ENCODE measurements at places on chromosomes 3 and 15. TPM values are rescaled to one million over a fixed set of nuclear protein-coding genes. Genes with fewer than 3 reads are reported as not detected.

GRCh38 chr3:141064255-141064926 is 13.2 kb downstream of the SPSB4 start:
- DNase-seq = no peak

DNA sequence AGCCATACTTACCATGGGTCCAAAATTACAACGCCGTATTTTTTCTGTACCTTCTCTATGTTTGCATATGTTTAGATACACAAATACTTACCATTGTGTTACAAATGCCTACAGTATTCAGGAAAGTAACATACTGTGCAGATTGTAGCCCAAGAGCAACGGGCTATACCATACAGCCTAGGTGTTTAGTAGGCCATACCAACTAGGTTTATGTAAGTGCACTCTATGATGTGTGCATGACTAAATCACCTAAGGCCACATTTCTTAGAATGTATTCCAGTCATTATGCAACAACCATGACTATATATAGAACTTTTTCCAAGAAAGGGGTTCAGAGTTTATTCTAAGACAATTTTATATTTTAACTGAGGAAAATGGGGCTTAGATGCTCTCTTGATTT is 411.7 kb downstream of the MAGI1 start:
- DNase-seq = peak; percentile 25

DNA sequence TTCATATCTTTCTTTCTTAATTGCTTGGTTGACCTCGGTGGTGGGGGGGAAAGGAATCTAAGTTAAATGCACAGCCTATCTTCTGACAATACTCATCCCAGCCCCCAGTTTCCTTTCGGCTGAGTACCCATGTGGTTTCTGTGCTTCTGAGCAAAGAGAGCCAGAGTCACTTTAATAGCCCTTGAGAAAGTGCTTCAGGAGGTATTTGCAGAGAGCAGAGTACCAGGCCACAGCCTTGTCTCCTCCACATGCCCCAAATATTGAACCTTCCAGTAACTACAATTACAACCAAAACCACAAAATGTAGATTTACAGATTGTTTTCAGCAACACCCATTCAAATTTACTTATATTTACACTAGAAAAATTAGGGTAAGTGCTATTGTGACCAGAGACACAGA is 647.4 kb downstream of the NR2F2 start:
- no peak for DNase-seq

Gene PLA2G4D
- polyA plus RNA-seq = 0.06 TPM

Gene LRRC2
- 0.72 TPM for polyA plus RNA-seq

GRCh38 chr15:99016680-99017321 is 9.2 kb upstream of the PGPEP1L start:
- no peak for DNase-seq

DNA sequence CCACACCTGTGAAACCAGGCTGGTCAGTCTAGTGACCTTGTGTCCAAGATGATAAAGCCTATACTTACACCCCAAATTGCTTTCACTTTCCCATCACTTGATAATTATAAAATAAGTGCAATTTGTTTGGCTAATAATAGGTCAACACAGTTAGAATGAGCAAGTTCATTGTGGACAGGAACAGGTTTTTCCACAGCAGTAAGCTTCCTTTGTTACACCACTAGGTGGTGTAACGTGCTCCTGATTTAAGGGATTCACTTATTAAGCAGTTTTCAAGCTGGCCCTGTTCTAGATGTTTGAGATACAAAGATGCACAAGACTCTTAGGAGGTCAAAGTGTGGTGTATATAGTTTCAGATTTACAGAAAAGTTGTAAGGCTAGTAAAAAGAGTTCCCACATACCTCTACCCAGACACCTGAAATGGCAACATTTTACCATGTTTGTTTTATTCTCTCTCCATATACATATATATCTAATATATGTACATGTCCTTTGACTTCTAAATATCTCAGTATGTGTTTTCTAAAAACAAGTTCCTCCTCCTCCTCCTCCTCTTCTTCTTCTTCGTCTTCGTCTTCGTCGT is 6.8 kb upstream of the MFSD1 start:
- no peak for DNase-seq

- peak; percentile 8 for DNase-seq
These were observed 163.8 kb upstream of the CDIN1 start for GRCh38 chr15:36415643-36416042.

GRCh38 chr3:27081992-27082607 is 287.1 kb downstream of the NEK10 start:
- no peak for DNase-seq

GRCh38 chr3:44825264-44825925 is 36.3 kb upstream of the TMEM42 start:
- DNase-seq = peak; percentile 6

GRCh38 chr15:23503980-23504379 is 56.9 kb upstream of the GOLGA6L2 start:
- DNase-seq = no peak

DNA sequence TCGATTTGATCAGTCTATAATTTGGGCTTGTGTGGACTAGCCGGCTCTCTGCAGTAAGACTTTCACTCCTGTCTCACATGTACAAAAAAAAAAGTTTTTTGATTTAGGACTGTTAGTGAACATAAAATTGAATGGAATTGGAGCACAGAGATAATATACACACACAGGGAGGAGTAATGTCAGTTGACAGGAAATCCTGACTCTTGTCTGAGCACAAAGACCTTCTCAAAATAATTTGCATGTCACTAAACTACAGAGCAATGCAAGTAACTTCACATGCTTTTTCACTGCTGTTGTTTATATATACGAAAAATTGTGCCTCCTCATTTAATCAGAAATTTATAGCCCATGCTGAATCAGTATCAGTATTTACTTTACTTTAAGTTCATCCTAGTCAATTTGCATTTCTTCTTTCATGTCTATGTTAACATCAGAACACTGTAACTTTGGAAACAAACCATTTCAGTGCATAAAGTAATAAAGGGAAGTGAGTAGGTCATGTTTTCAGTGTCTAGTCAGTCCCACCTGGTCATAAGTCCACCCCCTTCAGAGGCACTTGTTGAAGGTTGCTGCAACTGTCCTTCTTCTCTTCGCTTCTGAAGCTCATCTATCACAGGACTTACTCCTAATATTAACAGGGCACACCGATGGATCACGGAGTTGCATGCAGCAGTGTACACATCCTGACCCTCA is 115.8 kb downstream of the FBXL22 start:
- DNase-seq = no peak

GRCh38 chr3:129606636-129607390 is at the start of gene PLXND1:
Gene PLXND1 (minus strand): TSS chr3:129606676. CDS start chr3:129606639, 37 bp downstream.
- peak; percentile 70 for DNase-seq

GRCh38 chr15:74869726-74870407 is 3.3 kb downstream of the SCAMP2 start:
- DNase-seq = no peak

Gene TAGLN3
- 20.2 TPM for polyA plus RNA-seq

Gene ATP13A4
- polyA plus RNA-seq = 15.6 TPM

Gene PXYLP1
- 20.2 TPM for polyA plus RNA-seq

GRCh38 chr3:70620367-70620766 is 307.9 kb upstream of the MDFIC2 start:
- no peak for DNase-seq

Gene CRABP1
- polyA plus RNA-seq = 16.9 TPM

- DNase-seq = no peak
These were observed 85.0 kb upstream of the XCR1 start for GRCh38 chr3:46112296-46112695.

DNA sequence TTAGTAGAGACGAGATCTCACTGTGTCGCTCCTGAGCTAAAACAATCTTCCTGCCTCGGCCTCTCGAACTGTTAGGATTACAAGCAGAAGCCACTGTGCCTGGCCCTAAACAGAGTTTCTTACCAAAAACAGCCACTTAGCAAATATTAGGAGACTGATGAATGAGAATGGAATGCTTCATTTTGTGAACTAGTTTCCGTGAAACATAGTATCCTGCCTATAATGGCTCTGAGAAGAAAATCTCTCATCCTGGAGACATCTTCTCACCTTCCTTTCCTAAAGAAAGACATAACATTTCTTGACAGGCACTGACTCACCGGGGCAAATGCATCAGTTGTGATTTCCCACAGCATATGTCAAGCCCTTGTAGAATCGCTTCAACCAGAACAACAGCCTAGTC is 44.9 kb downstream of the GJD2 start:
- no peak for DNase-seq

Gene SLC22A13
- 0.34 TPM for polyA plus RNA-seq

GRCh38 chr3:43206105-43206504 is 80.2 kb upstream of the SNRK start:
- peak; percentile 42 for DNase-seq

Gene TMF1
- 43.3 TPM for polyA plus RNA-seq

DNA sequence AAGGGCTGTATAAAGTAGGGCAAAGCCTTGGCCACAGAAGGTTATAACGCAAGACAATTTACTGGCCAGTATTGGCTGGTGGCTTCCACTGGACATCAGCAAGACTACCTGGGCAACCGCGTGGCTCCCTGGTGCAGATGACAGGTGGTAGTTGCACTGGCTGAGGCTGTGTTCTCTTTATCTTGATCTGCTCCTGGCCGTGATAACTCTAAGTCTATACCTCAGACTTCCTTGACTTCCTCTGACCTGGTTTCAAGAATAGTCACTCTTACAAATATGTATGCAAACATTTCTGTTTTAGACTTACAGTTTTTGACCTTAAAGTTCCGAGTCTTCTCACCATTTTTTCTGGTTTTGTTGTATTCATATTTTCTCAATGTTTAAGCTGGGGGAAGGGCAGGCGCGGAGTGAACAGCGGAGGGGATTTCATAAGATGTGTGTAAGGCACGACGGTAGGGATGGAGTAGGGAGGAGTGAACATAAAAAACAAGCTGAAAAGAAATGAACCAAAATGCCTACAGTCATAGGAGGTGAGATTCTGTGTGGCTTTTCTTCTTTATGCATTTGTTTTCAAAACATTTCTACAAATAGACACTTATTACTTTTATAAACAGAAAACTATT is 15.2 kb upstream of the TMEM212 start:
- no peak for DNase-seq

DNA sequence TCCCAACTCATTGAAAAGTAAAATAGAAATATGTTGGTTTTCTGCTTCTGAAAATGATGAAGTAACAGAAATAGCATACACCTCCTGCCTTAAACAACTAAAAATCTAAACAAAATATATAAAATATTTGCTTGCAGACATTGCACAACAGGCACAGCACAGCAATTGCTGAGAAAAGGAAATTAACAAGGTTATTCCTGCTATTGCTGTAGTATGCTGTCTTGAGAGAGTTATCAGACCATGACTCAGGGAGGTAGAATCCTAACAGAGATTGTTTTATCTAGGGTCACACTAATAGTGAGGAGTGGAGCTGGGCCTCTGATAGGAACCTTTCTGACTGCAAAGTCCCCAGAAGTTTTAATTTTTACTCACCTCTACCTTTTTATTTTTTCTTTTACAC is 72.6 kb downstream of the ZBTB20 start:
- peak; percentile 45 for DNase-seq

GRCh38 chr3:6667354-6667753 is 193.6 kb upstream of the GRM7 start:
- DNase-seq = no peak

GRCh38 chr3:186361762-186362536 is at the start of gene DGKG:
Gene DGKG (minus strand): TSS chr3:186362234. CDS start chr3:186320459, 41,775 bp downstream.
- DNase-seq = peak; percentile 8

- no peak for DNase-seq
These were observed 143.3 kb upstream of the SLC2A2 start for GRCh38 chr3:171169866-171170265.

DNA sequence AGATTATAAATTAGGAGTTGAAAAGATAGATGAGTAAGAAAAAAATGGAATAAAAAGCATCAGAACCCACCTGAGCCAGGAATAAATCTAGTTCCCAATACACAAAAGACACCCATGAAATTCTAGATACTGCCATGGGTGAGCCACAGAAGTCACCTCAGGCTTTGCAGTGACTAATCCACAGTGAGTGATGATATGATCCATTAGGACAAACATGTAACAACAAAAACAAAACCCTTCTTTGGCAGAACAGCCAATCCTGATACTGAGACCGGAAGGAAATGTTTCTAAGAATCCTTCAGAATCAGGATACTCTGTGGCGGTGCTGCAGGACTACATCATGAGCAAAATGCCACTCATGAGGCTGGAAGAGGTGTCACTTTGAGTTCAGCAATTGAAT is 15.0 kb upstream of the MINDY4B start:
- no peak for DNase-seq

DNA sequence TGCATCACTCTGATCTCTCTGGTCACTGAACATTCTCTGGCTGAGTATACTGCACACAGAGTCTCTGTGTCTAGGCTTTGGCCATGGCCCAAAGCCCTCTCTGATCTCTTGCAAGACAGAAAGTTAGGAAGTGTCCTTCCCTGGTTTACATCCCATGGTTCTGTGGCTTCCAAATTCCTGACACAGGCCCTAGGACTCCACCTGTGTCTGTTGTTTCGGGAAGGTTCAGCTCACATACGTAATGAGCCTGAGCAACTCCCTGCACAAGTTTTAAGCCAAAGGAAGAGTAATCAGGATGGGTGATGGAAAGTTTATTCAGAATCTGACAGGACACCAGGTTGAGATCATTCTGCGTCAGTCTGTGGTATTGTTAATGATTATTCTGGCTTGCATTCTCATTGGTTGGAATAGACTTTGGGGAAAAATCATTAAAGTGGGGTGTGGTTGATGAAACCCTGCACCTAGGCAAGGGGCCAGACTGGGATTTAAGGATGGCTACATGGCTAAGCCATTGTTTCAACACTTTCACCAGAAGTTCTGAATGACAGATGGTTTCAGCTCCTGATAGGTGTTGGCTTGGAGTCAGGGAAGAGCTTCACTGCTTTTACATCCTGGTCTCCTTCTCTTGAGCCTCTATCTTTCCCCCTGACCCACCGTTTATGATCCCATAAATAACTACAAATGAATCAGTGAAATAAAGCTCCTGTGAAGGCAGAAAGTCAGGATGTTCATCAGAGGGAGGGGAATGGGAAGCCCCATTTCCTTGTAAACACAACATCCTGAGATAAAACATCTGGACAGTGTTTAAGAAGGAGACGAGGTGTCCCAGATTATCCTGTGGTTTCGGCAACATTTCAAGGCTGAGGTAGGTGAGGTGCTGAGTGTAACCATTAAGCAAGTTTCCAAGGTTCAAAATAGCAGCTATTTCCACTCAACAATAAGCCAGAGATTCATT is 14.1 kb downstream of the LCMT2 start:
- no peak for DNase-seq

GRCh38 chr3:144272680-144273079 is 301.1 kb downstream of the DIPK2A start:
- DNase-seq = peak; percentile 3

DNA sequence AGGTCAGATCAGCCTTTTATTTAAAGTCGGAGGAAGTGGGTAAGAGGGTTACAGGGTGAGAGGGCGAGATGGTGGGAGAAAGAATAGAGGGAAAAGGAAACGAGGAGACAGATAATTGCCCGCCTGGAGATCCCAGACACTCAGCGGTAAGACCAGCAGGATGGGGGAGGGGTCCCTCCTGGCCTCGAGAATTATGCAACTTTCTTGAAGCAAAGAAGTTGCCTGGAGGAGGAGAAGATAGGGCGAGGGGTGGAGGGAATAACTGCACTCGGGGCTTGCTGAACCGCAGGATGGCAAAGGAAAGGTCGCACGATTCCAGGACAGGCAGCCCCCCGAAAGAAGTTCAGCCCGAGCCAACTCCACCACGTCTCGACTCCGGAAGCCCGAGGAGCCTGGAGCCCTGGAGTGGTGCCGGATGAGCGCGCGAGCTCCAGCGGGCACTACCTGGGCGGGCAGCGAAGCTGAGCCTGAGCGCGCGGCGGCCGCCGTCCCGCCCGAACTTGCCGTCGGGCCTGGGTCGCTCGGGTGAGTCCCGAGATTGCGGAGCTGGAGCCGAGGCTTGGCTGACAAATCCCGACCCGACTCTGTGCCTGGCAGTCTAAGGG is 402 bp downstream of the WWTR1 start:
- DNase-seq = peak; percentile 47

GRCh38 chr3:128808672-128809071 is 70.7 kb upstream of the ACAD9 start:
- no peak for DNase-seq

GRCh38 chr3:63500196-63500595 is 152.3 kb upstream of the SNTN start:
- peak; percentile 88 for DNase-seq
